ENCODE measurements at places on chromosomes 11 and 22.

DNA sequence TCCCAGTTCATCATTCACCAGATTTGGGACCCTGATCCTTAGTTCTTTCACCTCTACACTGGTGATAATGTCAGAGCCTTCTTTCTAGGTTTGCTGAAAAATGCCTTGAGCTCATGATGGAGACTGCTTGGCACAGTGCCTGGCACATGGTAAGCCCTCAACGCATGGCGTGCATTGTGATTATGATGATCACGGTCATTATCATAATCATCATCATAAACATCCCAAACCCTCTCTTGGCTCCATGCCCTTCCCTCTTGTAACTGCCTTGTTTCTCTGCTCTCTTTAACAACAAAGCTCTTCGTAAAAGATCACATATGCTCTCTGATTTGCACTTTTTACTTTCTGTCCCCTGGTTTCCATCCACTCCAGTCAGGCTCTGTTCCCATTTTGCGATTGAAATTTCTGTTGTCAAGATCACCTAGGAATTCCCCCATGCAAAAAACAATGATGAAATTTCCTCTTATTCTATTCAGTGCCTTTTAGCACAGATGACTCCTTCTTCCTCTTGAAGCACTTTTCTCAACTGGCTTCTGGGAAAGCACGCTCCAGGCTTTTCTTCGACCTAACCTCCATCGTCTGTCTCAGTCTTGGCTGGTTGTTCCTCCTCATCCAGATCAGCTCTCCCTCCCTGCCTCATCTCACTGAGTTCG is 479.1 kb downstream of the OPCML start:
- DNase-seq: no peak

GRCh38 chr11:116879800-116880625 is 42.6 kb upstream of the APOA1 start:
- DNase-seq: no peak

GRCh38 chr11:74678591-74679512 is 52.4 kb downstream of the CHRDL2 start:
- no peak for DNase-seq

DNA sequence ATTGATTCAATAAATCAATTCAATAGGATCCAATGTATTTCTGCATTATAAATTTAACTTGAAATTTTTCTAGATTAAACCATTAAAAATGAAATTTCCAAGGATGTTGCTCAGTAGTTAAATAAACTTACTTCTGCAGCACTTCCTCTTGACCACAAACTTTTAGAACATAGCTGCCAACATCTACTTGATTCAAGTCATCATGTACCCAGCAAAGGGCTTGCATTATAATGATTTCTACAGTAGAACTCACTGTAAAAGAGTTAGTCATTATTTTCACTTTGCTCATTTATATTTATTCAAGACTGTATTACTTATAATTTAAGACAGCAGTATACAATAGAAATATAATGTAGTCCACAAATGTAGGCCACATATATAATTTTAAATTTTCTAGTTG is 59.2 kb downstream of the PIK3C2A start:
- no peak for DNase-seq

DNA sequence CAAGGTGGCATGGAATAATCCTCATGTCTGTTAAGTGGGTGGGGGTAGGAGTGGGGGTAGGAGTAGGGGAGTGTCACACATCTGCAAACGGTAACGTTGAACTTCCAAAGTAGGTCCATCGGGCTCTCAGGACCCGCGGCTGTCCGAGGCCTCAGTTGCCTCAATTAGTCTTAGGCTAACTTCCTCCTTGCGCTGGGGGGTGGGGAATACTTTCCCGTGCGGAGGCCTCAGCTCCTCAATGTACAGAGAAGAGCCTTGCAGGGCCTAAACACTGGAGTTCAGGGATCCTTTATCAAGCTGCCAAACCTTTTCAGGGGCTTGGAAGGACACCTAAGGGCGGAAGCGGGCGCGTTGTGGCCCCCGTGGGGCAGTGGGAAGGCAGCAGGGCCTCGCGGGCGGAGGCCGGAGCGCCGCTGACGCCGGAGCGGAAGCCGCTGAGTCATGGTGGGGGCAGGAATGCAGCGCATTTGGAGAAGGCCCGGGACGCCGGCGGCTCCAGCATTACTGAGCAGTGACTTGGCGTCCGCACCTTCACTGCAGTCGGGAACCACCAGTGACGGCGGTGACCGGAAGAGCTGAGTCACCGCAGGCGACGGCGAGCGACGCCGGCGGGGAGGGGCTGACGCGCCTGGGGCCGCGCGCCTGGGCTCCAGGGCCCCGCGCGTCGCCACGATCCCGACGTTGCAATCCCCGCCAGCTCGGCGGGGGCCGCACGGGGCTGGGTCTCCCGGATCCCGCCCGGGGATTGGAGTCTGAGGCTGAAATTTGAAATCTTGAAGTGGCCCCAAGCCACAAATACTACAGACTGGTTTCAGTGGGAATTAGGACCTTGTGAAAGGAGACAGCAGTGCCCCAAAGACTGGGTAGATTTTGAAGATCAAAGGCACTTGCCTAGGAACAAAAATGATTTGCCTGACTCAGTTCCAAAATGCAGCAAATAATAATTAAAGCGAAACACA is 20.2 kb upstream of the IPO7 start:
- DNase-seq: peak; percentile 96

DNA sequence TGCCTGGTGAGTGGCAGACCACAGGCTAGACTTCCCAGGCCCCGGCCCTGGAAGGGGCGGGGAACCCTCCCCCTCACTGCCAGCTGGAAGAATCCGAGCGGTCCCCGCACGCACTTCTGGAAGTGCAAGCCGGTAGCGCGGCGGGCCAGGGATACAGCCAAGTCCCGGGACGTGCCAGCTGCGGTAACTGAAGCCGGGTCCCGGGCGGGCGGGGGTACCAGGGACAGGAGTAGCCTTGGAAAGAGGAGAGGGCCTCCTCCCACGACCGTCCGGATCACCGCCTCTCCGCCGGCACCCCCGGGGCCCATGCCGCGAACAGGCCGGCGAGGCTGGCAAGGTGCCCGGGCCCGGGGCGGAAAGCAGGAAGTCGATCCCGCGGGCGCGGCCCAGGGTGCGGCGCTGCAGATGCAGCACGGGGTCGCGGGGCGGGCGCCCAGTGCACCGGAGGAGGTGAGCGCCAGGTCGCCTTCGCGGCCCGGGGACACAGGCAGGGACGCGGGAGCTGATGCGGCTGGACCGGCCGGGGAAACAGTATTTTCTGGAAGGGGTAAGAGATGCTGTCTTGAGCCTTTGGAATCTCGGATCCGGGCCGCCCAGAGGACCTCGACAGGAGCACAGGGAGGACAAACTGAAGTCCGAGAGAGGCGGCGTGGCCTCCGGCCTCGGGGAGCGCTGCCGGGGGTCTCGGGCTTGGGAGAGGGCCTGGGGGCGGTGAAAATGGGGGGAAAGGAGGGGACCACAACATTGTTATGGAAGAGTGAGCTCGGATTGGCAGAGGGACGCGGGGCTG is 783 bp upstream of the SLC35C1 start:
- peak; percentile 92 for DNase-seq

GRCh38 chr11:123838659-123839058 is 32.5 kb upstream of the OR6M1 start:
- DNase-seq: no peak

GRCh38 chr11:31974366-31975136 is 116.3 kb upstream of the RCN1 start:
- no peak for DNase-seq

DNA sequence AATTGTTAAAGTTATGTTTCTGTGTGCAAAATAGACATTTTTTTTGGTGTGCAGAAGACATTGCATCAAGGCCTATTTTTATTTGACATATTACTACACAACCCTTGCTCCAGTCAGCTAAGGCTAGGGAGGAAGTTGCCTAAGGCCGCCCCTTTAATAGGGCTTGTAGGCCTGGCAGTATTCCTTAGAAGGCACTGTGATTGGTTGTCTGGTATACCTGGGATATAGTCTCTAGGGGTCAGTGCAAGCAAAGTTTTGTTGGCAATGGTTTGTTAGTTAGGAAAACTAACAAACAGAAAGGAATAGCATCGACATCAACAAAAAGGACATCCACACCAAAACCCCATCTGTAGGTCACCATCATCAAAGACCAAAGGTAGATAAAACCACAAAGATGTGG is 16.9 kb downstream of the CCDC15 start:
- no peak for DNase-seq

DNA sequence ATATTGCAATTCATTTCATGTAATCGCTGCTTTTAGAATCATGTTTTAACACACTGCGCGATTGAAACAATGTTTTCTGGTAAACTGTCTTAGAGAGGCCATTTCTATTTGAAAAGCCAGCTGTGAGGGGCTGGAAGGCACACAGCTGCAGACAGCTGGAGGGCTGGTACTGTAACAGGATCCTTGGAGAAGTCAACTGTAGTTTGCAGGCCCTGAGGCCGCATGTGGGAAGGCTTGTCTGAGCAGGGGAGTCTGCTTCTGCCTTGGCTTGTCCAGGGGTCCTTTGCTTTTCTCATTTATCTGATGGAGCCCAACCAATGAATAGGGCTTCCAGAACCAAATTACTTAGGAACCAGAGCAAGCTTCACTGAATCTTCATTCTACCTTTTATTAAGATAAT is 313.5 kb downstream of the BLID start:
- DNase-seq: peak; percentile 25

GRCh38 chr22:16601437-16602223 is 9.0 kb upstream of the CCT8L2 start:
- DNase-seq: no peak

GRCh38 chr22:38312261-38312800 is 4.9 kb downstream of the CSNK1E start:
- no peak for DNase-seq
